Stimulated activated CD4-positive, alpha-beta T cell treated with anti-CD3 and anti-CD28 coated beads, Interleukin-4, amount 100 ng/mL, for 4 hours (primary cell): ENCODE measurements at places on chromosomes 6 and 20.

DNA sequence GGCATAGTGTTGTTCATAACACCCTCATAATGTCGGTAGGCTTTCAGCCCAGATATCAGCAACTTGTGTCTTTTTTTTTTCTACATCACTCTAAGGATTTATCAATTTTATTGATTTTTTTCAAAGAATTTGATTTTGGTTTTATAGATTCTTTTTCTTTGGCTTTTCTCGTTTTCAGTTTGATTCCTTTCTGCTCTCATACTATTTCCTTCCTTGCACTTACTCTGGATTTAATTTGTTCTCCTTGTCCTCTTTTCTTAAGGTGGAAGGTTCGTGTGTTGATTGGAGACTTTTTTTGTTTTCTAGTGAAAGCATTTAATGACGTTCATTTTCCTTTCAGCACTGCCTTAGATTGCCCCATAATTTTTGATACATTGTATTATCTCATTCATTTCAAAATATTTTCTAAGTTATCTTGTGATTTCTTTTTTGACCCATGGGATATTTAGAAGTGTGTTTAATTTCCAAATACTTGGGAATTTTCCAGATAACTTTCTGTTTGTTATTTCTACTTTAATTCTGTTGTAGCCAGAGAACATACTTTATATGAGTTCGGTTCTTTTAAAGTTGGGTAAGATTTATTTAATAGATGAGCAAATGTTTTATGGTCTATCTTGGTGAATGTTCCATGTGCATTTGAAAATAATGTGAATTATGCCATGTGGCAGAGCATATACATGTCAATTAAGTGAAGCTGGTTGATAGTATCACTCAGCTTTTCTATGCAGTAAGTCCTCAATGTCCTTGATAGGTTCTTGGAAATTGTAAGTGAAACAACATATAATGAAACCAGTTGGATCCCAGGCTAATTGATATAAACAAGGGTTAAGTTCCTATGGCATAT, 62.8 kb downstream of the IRF4 start:
- DNase-seq: no peak

DNA sequence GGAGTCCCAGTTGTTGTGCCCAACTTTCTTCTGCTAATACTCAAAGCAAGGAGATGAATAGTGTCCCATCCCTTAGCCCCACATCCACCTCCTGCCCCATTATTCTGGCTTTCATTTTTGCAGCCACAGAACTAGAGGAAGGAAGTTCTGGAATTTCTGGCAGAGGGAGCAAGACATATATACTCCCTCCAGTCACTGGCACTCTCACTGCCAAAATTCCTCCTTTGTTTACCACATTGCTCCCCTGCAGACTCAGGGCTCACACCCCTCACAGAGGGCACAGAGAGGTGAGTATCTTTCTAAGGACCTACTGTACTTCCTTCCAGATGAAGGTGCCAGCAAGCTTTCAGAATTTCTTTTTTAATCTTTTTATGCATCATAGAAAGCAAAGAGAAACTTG, 168.0 kb upstream of the ID4 start:
- DNase-seq: no peak

- DNase-seq: no peak
Observed at GRCh38 chr6:72922401-72922800, 300.5 kb downstream of the KCNQ5 start.

DNA sequence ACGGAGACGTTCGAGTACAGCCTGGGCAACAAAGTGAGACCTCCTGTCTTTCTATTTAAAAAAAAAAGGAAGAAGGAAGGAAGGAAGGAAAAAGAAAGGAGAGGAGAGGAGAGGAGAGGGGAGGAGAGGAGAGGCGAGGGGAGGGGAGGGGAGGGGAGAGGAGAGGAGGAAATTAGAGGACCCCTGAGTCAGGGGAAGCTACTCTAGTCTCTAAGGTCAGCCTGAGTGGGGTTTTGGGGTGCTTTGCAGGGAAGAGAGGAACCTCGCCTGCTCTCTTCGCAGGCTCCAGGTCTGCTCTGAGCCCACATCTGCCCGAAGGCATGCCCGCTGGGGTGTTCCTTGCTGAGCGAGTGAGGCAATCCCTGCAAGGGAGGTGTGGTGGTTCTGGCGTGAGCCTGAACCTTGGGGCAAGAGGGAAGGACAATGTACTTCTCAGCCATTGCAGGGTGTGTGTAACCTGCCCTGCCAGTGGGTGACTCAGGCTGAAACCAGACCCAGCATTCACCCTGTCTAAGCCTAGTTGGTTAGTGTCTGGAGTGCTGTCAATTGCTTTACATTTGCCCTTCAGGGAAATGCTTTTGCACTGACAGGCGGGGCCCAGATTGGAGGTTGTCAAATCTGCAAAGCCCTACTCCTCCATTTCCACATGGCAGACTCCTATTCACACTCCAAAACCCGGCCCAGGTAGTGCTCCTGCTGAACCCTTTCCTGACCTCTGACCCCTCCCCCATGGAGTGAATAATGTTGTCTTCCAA, 15.3 kb upstream of the MMP9 start:
- no peak for DNase-seq
